Common myeloid progenitor, CD34-positive (primary cell): ENCODE measurements at places on chromosomes 11 and 22.

GRCh38 chr11:76820184-76820566, 37.0 kb downstream of the TSKU start:
- DNase-seq: no peak

DNA sequence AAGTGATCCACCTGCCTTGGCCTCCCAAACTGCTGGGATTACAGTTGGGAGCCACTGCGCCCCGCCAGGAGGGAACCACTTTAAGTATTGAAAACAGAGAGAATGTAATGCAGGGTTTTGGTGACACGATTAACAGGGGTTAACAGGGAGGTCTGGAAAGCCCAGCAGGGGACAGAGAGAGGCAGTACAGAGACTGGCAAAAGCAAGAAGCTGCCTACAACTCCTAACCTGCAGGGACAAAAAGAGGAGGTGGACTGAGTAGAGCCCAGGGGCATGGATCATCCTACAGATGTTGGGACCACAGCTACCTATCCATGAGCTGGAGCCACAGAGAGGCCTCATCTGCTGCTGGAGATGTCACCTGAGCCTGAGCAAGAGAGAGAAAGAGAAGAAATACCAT, 1.7 kb upstream of the SPINDOC start:
- no peak for DNase-seq

DNA sequence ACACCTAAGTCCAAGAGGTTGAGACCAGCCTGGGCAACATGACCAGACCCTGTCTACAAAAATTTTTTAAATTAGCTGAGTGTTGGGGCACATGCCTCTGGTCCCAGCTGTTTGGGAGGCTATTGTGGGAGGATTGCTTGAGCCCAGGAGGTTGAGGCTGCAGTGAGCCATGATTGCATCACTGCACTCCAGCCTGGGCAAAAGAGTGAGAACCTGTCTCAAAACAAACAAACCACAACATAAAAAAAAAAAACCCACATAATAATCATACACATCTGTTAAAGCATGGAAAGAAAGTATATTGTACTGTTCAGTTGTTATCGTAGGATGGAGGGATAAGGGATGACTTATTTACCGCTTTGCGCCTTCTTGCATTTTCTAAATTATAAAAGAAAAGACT, 35.9 kb upstream of the GRK2 start:
- no peak for DNase-seq

DNA sequence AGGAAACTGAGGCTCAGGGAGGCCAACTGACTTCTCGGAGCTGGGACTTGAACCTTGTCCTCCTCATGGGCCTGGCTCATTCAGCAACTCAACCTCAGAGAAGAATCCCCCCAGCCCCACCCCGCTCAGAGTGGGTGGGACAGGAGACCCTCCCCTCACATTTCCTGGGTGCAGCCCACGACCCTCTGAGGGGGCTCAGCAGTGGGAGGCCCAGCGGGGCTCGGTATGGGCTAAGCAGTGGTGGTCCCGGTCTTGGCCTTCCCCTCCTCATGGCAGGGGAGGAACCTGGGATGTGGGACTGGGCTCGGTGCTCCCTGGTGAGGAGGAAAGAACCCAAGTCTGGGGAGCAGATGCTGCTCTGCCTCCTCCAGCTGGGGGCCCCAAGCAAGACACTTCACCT, 14.2 kb upstream of the CABP7 start:
- no peak for DNase-seq

- DNase-seq: no peak
Measured at GRCh38 chr11:44957040-44957515, 6.4 kb upstream of the TP53I11 start.

- peak; percentile 33 for DNase-seq
Measured at GRCh38 chr22:30309951-30310741, 16.6 kb downstream of the TBC1D10A start.

DNA sequence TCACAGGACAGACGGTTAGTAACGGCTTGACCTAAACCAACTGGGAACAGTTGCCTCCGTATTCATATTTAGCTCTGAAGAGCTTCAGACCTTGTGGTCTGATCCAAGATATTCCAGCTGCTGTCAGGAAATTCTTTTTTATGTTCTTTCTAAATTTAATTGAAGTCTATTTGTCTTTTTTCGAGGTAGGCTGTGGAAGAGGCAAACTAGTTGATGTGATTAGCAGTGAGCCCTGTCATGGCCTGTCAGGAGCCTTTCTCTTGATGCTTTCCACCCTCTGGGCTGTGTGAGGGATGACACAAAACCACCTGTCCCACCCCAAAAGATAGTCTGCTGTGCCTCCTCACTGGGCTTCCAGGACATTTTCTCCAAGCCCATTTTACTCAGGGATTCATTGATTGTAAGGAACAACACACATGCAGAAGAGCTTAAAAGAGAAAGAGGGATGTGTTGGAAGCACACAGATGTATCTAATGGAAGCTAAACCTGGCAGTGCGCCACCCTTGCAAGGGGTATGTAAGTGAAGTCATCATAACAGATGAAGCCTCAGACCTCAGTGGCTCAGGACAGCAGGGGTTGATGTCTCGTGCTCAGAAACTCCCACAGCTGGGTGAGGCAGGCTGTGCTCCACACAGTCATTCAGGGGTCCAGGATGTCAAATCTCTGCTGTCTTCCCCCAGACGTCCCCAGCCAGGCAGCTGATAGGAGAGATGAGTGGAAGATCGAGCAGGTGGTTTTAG, 170.0 kb downstream of the NCAM1 start:
- no peak for DNase-seq

DNA sequence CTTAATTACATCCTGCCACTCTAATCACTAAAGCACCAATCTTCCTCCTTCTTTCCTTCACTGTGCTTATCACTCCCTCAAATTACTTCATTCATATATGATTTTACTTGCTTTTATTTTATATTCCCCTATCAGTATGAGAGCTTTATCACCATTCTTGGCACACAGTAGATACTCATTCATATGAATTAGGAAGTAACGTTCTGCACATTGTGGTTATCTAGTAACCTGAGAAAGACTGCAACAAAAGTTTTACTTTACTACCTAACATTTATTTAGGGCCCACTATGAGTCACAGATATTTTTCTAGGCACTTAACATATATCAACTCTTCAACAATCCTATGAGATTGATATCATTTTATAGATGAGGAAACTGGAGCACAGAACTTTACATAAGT, 1559.9 kb upstream of the TENM4 start:
- DNase-seq: peak; percentile 19

GRCh38 chr22:44486538-44486937, 11.5 kb downstream of the RTL6 start:
- DNase-seq: no peak

DNA sequence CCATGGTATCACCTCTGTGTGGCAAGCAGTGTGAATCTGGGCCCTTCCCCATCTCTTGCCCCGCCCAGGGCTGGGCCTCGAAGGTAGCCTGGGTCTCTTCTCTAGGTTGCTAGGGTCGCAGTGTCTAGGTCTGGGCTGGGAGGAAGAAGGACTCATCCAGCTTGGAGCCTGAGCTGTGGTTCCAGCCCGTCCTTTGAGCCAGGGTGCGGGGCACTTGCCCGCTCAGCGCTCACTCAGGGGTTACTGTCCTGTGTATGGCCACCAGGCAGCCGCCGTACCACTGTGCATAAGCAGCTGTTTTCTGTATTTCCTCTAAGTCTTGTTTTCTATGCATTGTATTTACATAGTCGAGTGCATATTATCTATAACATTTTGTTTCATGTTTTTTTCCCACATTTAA, 160.9 kb downstream of the TBC1D22A start:
- no peak for DNase-seq

DNA sequence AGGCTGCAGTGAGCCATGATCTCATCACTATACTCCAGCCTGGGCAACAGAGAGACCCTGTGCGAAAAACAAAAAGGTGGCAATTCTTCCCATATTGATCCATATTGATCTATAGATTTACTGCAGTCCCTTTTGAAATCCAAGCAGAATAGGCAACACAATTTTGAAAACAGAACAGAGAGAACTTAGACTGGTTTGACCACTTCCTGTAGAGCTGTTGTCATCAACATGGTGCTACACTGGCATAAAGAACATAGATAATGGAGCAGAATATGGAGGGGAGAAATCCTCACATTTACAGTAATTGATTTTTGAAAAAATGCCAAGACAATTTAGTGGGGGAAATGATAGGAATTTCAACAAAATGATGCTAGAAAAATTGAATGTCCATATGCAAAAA, 34.1 kb downstream of the GRK3 start:
- DNase-seq: no peak

- DNase-seq: peak; percentile 98
Measured at GRCh38 chr11:118415739-118416068, 14.3 kb downstream of the ATP5MG start.

- no peak for DNase-seq
Measured at GRCh38 chr11:76238551-76238950, 32.2 kb upstream of the WNT11 start.

DNA sequence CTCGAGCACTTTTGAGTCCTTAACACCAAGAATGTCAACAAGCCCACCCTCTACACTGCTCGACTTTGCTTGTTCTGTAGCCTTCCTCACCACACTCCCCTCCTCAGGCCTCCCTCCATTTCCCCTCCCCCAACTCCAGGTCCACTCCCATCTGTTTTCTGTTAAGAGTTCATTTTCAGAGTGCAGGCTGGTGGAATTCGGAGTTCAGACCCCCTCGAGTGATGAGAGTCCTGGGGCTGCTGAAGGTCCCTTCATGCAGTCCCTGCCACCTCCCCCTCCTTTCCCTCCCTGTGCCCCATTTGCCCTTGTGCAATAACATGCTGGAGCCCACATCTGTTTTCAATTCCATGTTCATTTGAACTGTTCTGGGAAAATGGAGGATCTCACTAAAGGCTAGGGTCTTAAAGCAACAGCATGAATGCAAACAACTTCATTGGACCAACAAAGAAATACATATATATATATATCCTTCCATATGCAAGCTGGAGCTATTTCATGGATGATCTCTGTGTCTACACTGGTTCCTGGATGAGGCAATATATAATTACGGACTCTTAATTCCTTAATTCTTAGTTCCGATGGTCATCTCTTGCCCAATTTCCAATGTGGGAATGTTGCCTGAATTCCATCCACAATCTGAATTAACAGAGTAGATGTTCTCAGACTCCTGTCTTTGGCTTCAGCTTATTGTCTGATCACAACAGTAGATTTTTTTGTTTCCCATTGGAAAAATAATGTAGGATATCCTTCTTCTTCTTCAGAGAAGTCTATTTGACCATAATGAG, 340.4 kb downstream of the ETS1 start:
- DNase-seq: no peak

- no peak for DNase-seq
Measured at GRCh38 chr11:6813656-6814055, 14.2 kb upstream of the OR6A2 start.

- DNase-seq: no peak
Measured at GRCh38 chr11:119612814-119613213, 116.2 kb downstream of the NECTIN1 start.

- DNase-seq: no peak
Measured at GRCh38 chr11:81072273-81072672, 1631.4 kb upstream of the TENM4 start.

- DNase-seq: peak; percentile 44
Measured at GRCh38 chr11:119339589-119340334, 921 bp downstream of the C1QTNF5 start.

DNA sequence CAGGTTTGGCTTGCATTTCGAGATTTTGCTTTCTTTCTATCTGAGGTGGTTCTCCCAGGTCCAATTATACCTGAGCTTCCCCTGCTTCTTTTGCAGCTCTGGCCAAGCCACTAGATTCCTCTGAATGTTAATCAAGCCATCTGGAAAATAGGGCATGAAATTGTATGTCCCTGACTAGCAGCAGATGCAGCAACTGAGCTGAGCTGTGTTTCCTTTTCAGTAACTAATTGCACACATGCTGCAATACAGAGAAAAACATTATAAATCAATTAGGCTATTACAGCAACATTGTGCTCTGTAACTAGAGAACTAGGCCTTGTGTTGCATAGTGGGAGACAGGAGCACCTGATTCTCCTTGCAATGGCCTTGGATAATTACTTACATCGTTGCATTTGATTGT, 408.3 kb downstream of the ETS1 start:
- no peak for DNase-seq

DNA sequence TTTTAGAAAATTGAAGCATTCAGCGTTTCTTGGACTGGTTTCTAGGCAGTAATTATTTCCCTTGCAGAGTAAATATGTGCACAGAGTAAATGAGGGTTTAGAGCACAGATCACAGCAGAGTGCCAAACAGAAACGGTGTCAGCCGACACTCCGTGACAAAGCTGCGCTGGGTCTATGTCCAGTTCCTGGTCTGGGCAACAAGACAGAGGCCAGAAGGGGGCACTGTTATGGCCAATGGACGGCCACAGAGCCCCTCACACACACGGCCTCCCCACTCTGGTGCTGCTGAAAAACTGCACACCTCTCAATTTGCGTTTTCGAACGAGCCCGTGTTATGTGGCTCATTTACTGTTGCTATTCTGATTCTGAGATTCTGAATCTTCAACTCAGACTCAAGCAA, 180.7 kb downstream of the MPPED1 start:
- DNase-seq: no peak

- no peak for DNase-seq
Measured at GRCh38 chr11:98194611-98195010, 826.1 kb upstream of the CNTN5 start.

GRCh38 chr11:74141241-74141695, 29.5 kb downstream of the C2CD3 start:
- no peak for DNase-seq

GRCh38 chr11:11514246-11514645, 107.6 kb downstream of the GALNT18 start:
- DNase-seq: no peak

- no peak for DNase-seq
Measured at GRCh38 chr11:107182978-107183377, 164.7 kb upstream of the GUCY1A2 start.

DNA sequence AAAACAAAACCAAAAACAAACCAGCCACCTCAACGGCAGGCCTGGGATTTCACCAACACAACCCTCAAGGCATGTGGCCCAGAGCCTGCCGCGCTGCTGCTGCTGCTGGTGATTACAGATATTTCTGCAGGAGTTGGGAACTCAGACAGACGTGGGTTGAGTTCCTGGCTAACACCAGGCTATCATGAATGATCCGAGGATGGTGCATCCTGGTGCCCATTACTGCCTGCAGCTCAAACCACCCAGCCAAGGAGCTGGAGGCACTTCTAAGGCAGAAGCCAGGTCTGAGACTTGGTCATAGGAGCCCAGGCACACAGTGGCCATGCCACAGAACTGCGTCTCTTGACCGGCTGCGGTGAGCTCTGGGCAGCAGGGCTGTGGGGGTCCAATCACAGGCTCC, 151.8 kb downstream of the MPPED1 start:
- no peak for DNase-seq

DNA sequence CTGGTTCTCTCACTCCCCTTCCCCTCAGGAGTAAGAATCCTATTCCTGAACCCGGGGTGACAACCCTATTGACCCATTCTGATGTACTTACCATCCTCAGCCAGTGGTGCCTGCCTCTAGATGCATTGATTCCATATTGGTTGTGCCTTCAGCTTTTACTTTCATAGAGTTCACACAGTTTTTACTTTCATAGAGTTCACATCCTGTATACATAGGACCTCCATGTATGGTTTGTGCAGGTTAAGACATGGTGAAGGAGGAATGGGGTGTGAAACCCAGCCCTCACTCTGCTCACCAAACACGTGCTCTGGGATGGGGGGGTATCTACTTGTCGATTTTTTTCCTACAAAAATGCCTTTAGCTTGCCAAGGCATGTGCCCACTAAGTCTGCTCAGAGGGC, 105.6 kb upstream of the TBCEL start:
- no peak for DNase-seq
